ENCODE measurements at places on chromosomes 6 and 20. TPM values are rescaled to one million over a fixed set of nuclear protein-coding genes. Genes with fewer than 3 reads are reported as not detected.

DNA sequence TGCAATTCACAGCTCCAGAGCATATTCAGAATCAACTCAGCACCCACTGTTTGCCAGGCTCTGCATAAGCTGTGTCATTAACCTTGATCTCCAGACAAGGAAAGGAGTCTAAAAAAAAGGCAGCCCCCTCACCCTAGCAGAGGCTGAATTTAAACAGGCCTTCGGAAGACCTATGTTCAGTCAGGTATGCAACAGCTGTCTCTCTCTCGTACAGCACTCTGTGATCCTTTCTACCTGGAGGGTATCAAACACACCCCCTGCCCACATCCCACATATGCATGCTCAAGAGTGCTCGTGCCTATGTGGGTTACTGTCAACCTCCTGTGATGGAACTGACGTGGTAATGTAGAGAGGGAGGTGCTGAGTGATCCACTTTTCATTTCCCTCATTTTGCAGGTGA lies 8.5 kb downstream of the PLAGL2 start:
- peaks cover 11% of the 10 kb centered on the region for H3K4me1 ChIP-seq
- H3K27me3 ChIP-seq, result no peaks in the 10 kb centered on the region
- no peak for DNase-seq
- H3K27ac ChIP-seq, result no peak overlapping the region

- H3K27me3 ChIP-seq, result no peaks in the 10 kb centered on the region
- DNase-seq, result no peak
- no peaks in the 10 kb centered on the region for H3K4me1 ChIP-seq
- no peak overlapping the region for H3K4me3 ChIP-seq
Measured at GRCh38 chr6:119205911-119206618, 127.6 kb upstream of the FAM184A start.

DNA sequence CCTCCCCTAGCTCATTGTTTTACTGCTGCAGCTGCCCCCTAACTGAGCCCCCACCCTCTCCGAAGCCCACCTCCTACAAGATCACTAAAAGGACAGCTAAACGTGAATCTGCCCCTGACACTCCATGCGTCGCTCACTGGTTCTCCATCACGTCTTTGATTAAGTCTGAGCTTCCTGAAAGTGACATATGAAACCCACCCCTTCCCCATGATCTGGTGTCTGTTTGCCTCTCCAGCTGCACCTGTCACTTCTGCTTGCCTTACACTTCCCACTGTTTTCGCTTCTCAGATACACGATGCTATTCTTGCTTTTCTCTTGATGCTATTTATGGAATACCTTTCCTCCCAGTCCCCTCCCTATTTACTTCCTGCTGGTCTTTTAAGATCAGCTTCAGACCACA lies 8.0 kb upstream of the PERP start:
- H3K4me3 ChIP-seq, result no peak overlapping the region
- DNase-seq, result no peak
- no peaks in the 10 kb centered on the region for H3K36me3 ChIP-seq
- H3K4me1 ChIP-seq, result no peaks in the 10 kb centered on the region
- no peaks in the 10 kb centered on the region for H3K27me3 ChIP-seq

Gene KIAA1586
- 4.4 TPM for polyA plus RNA-seq

GRCh38 chr6:107655245-107655644 lies 165.3 kb downstream of the SOBP start:
- H3K36me3 ChIP-seq, result no peaks in the 10 kb centered on the region
- H3K4me1 ChIP-seq, result no peaks in the 10 kb centered on the region
- DNase-seq, result no peak
- no peaks in the 10 kb centered on the region for H3K27me3 ChIP-seq
- H3K27ac ChIP-seq, result no peak overlapping the region

DNA sequence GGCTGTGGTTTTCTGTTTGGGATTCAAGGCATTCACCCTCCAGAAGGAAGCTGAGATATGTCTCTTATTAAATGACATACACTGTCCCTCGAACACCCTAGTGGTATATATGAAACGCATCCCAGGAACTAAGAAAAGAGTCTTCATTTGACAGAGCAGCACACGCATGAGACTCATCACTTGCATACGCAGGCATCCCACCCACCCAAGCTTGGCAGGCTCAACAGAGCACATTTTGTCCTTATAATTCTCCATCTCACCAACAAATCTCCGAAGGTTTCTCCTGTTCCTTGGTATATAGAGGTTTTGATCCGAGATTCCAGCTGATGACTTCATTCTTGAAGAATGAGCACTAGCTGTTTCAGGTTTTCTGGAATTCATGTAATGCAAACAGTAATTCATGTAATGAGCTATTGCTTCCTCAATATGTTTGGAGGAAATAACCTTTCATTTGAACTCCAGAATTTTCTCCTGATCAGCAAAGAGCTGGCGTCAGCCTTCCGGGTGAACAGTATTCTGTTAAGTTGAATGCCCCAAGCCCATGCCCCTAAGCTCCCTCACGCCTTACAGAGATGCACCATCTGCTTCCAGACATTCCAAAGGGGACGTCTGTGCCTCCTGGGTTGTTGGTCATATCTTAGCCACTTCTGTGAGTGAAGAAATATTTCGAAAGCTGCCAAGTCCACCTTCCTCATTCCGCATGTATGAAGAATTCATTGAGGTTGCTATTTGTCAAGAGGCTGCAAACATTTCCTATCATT lies 66.0 kb upstream of the CDH4 start:
- H3K27ac ChIP-seq, result no peak overlapping the region
- H3K27me3 ChIP-seq, result peaks cover 2% of the 10 kb centered on the region
- no peaks in the 10 kb centered on the region for H3K4me1 ChIP-seq
- H3K4me3 ChIP-seq, result no peak overlapping the region
- no peak for DNase-seq

Gene MARCKS
- polyA plus RNA-seq, result 14.0 TPM

- H3K27me3 ChIP-seq, result no peaks in the 10 kb centered on the region
- DNase-seq, result peak; percentile 19
- H3K4me3 ChIP-seq, result no peak overlapping the region
- H3K4me1 ChIP-seq, result no peaks in the 10 kb centered on the region
- H3K36me3 ChIP-seq, result no peaks in the 10 kb centered on the region
Measured at GRCh38 chr6:72861935-72862432, 240.1 kb downstream of the KCNQ5 start.

GRCh38 chr6:156021746-156022396 lies 566.2 kb upstream of the NOX3 start:
- H3K4me1 ChIP-seq, result peaks cover 4% of the 10 kb centered on the region
- H3K4me3 ChIP-seq, result no peak overlapping the region
- no peak overlapping the region for H3K27ac ChIP-seq
- H3K27me3 ChIP-seq, result no peaks in the 10 kb centered on the region
- no peaks in the 10 kb centered on the region for H3K36me3 ChIP-seq
- no peak for DNase-seq

- DNase-seq, result no peak
- peaks cover 5% of the 10 kb centered on the region for H3K36me3 ChIP-seq
- no peaks in the 10 kb centered on the region for H3K27me3 ChIP-seq
- H3K27ac ChIP-seq, result no peak overlapping the region
- H3K4me1 ChIP-seq, result peaks cover 14% of the 10 kb centered on the region
- no peak overlapping the region for H3K4me3 ChIP-seq
Measured at GRCh38 chr20:62377615-62378178, 9.2 kb upstream of the RPS21 start.

GRCh38 chr6:9520417-9521151 lies 894.3 kb downstream of the TFAP2A start:
- H3K27ac ChIP-seq, result no peak overlapping the region
- H3K27me3 ChIP-seq, result no peaks in the 10 kb centered on the region
- no peaks in the 10 kb centered on the region for H3K36me3 ChIP-seq
- no peak for DNase-seq
- no peak overlapping the region for H3K4me3 ChIP-seq

DNA sequence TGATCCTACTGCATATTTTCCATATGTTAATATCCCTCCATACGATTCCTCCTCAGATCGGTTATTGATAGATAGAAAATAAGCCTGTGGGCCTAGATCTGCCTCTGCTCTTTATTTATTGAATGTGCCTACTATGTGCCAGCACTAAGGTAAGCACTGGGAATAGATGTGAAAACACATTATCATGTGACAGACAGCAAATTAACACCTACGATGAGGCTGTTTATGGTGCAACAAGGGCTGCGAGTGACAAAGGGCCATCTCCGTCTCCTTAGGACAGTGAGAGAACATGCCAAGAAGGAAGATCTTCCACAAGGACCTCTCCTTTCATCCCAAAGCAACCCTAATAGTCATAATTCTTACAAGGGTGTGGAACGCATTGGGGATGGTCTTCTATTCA lies 90.5 kb downstream of the MYB start:
- no peaks in the 10 kb centered on the region for H3K36me3 ChIP-seq
- no peak overlapping the region for H3K27ac ChIP-seq
- no peaks in the 10 kb centered on the region for H3K4me1 ChIP-seq

Gene TNFRSF21
- 40.3 TPM for polyA plus RNA-seq

DNA sequence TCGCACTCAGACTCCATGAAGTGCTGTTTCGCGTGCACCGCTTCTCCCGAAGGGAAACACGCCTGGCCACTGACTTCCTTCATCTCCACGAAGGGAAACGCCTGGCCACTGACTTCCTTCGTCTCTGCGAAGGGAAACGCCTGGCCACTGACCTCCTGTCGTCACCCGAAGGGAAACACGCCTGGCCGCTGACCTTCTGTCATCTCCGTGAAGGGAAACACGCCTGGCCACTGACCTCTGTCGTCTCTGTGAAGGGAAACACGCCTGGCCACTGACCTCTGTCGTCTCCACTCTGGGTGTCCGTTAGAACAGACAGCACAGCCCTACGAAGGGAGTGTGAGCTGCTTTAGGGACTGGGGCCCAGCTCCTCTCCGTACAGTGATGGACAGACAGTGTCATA lies 17.1 kb upstream of the ADRM1 start:
- no peaks in the 10 kb centered on the region for H3K27me3 ChIP-seq
- no peak overlapping the region for H3K27ac ChIP-seq
- H3K36me3 ChIP-seq, result peaks cover 22% of the 10 kb centered on the region
- no peaks in the 10 kb centered on the region for H3K4me1 ChIP-seq
- DNase-seq, result no peak

Gene CCM2L
- 9.9 TPM for polyA plus RNA-seq

- no peaks in the 10 kb centered on the region for H3K36me3 ChIP-seq
- no peak overlapping the region for H3K4me3 ChIP-seq
- DNase-seq, result no peak
Measured at GRCh38 chr6:12776291-12776690, 59.7 kb downstream of the PHACTR1 start.

DNA sequence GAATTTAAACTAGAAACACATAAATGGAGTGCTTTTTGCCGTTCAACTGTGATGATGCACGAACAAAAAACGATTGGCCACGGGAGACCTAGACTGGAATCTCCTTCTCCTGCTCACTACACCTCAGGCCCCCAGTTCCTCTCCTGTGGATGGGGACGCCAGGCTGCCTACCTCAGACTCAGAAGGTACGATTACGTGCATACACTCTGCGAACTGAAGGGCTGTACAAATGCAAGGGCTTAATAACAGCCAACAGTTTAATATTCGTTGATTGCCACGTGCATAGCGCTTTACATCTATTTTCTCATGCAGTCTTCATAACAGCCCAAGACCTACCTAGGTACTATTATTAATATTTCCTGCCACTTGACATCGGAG lies 495 bp upstream of the ARMC2 start:
- H3K27ac ChIP-seq, result no peak overlapping the region
- H3K36me3 ChIP-seq, result no peaks in the 10 kb centered on the region
- DNase-seq, result no peak

DNA sequence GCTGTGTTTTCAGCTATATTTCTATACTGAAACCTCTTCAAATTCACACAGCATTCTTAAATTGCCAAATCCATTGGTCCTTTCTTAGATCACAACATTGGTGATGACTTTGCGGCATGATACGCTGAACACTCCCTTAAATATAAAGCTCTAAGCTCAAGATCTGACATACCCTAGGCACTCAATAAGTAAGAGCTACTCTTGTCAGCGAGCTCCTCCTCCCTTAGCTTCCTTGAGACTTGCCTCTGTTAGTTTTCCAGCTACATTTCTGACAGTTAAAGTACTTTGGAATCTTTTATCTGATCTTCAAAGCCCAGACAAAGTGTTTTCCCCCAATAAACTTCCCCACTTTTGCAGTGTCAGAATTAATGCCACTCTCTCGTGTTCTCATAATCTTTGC lies 117.0 kb downstream of the HIVEP2 start:
- no peak overlapping the region for H3K27ac ChIP-seq
- no peaks in the 10 kb centered on the region for H3K4me1 ChIP-seq
- no peaks in the 10 kb centered on the region for H3K36me3 ChIP-seq
- H3K4me3 ChIP-seq, result no peak overlapping the region
- no peak for DNase-seq

DNA sequence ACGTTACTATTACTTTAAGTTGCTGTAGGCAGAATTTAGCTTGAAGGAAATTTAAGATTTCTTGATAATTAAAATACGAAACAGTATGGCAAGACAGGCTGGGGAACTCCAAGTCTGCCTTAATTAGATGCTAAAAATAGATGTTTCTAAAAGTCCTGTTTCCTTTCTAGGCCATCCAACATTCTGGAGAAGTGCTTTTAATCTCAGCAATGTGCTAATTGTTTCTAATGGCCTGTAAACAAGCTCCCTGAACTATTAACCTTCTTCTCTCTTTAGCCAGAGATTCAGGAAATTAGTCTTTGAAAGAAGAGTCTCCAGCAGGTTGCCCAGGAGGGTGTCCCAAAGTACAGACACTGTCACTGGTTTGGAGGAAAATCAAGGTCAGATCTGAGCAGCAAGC lies 677.3 kb upstream of the AGPAT4 start:
- H3K27ac ChIP-seq, result no peak overlapping the region
- H3K27me3 ChIP-seq, result no peaks in the 10 kb centered on the region
- DNase-seq, result peak; percentile 24

DNA sequence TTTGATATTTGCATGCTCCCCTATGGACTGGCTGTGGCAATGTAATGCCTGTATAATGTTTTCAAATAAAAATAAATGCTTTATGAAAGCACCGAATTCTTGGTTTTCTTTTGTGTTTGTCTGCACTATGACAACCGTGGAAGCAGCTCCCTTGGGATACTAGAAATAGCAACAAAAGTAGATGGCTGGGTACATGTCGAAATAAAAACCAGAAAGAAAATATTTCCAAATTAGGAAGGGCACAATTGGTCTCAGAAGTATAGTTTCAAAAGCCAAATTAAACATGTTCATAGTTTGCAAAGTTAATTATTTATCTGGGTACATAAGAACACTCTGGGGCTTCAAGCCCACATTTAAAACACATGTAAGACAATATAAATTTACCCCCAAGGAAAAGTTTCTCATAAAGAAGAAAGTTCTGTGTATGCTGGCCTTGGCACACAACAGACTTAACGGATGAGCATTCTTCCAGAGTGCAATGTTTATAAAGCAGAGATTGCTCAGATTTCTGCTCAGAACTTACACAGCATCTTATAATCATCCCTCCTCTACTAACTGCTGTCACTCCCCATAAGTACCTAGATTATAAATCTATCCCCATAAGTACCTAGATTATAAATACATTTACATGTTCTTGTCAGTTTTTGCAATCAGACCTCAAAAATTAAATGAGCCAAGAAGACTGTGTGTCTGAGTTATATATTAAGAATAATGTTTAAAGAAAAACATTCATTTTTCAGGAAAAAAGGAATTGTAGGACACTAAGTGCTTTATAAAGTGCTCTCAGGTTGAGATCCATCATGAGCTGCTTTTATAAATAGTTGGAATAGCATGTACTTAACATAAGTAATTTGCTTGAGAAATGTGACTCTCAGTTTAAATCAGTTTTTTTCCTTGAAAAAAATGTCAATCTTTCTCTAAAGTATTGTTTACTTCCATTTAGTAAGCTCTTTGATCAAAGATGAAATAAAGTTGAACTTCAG lies 230.2 kb upstream of the PLN start:
- no peaks in the 10 kb centered on the region for H3K36me3 ChIP-seq
- no peak for DNase-seq
- H3K4me1 ChIP-seq, result peaks cover 4% of the 10 kb centered on the region
- peak overlapping the region; percentile 55 for H3K27ac ChIP-seq
- H3K4me3 ChIP-seq, result no peak overlapping the region

GRCh38 chr6:33073431-33073871 lies at the start of gene HLA-DPA1:
HLA-DPA1 (minus strand) TSS chr6:33073649.
- no peak for DNase-seq
- H3K4me1 ChIP-seq, result no peaks in the 10 kb centered on the region
- H3K27me3 ChIP-seq, result no peaks in the 10 kb centered on the region
- peak within 1 kb of the TSS; percentile 52 for H3K27ac ChIP-seq

Gene LGSN
- 0.26 TPM for polyA plus RNA-seq
